Thoracic aorta (tissue), 2 donors: ENCODE measurements at places on chromosomes 2 and 18.

GRCh38 chr2:171627412-171627811 is 59.9 kb upstream of the DYNC1I2 start:
- no peak for DNase-seq

GRCh38 chr2:144320491-144320890 is 199.4 kb downstream of the ZEB2 start:
- DNase-seq, result peak; percentile 8

GRCh38 chr18:66461344-66461743 is 142.5 kb downstream of the CDH19 start:
- DNase-seq, result no peak

DNA sequence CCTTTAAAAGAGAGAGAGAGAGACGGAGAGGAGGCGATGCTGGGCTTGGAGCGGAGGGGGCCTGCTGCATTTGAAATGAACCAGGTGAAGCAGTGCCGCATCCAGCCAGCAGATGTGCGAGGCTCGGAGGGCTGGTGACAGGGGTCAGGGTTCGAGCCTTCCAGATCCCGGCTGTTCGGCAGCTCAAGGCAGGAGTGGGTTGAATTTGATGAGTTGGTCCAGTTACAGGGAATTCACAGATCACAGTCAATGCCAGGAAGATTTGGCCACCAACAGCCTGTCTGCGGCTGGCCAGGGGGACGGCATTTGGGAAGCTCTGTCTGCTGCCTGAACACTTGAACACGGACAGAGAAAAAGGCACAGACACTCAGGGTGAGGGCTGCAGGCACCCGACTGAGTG is 48.6 kb downstream of the PTGR3 start:
- no peak for DNase-seq

DNA sequence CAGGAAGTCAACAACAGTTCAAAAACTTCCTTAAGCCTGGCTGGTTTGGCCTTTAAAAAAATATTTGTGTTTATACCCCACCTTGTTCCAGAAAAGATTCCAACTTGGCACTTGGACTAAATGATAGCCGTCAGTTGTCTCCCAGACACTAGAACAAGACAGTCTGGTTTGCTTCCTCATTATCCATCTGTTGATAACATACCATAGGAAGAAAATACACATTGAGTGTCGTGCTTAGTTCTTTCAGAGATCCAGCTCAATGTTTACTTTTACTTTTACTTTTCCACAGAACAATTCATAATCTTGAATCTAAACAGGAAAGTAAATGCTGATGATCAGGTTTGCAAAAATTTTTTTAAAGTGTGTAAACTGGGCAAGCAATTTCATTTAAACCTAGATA is 2.4 kb upstream of the VPS54 start:
- no peak for DNase-seq

GRCh38 chr2:45315861-45316260 is 295.2 kb downstream of the SRBD1 start:
- no peak for DNase-seq

DNA sequence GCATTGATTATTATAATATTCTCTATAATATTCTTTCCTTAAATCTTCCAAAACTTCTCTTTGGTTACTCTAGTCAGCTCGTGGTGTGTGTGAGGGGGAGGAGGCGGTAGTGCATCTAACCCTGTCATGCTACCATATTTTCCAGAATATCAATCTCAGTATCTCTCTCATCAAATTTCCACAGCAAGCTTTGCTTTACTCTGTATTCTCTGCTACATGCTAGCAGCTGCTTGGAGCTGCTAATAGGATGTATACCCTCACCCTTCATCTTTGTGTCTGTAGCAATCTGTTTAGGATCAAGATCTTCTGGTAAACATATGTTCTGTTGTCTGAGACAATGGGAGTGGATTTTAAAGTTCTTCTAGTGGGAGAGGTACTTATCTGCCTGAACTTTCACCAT is 303.8 kb upstream of the KLHL14 start:
- no peak for DNase-seq

DNA sequence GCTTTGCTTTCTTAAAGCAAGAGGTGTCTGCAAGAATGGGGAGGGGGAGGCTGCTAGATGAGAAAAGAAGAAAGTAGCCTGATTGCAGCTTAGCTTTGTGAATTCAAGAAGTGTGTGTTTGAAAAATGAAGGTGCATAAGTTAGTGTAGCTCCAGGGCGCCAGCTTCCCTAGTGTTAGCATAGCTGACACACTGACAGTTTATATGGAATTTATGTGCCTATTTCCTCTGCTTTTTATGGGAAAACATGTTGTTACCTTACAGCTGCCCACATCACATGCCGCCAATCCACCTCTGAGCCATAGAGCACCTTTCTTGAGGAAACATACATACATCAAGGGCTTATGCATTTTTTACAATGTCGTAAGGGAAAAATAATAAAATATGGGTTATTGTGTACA is 536.4 kb upstream of the PIK3C3 start:
- DNase-seq, result no peak

DNA sequence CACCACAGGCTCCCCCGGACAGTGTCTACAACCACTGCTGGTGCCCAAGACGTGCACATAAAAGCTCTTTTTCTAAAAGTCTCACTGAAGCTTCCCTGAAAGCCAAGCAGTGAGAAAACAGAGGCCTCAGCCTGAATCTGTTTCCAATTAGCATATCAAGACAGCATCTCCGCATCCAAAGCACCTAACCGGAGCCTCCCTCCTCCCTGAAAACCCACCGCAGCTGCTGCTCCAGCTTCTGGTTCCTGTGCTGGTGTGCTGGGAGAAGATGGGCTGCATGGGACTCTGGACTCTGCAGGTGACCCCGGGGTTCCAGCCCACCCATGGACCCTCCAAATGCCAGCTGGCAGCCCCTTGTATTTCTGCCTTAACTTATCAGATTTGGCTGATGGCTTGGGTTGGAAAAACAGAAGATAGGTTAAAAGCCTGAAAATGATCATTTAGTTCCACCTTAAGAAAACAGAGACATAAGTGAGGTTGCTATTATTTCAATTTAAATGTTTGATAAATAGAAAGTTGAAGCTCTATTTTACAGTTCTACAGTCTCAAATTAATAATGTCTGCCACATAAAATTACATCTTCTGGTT is 103.3 kb downstream of the TMEM18 start:
- no peak for DNase-seq

DNA sequence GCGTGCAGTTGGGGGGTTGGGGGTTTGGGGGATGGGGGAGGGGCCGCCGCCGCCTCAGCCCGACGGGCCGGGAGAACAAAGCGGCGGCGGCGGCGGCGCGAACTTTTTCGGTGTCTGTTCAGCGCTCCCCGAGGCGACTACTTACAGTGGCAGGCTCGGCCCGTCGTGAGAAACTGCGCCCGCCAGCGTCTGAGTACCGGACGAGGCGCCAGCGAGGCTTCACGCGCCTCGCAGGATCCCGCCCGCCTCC is 172 bp downstream of the PRKD3 start:
- peak; percentile 21 for DNase-seq

DNA sequence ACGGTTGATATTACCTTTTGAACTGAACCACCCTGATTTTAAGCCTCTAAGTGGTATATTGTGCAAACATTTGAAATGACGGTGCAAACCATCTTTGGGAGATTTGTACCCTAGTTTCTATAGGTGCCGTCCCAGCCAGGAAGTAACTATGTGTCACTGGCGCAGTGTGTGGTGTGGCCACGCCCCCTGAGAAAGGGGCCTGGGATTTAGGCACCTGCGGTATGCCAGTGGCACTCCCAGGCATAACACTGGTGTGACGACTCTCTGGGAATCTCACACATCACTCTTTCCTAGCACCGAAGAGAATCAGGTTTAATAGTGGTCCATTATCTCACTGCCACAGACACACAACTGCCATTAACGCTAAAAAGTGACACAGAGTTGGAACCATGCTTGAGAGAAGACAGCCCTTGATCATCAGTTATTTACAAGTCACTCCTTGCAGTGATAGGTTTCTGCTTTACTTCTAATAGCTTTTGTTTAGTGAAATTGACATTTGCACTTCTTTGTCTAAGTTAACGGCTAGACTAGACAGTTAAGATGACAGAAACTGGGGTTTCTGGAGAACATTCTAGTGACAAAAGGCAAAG is 11.1 kb downstream of the AQP4 start:
- DNase-seq, result no peak

GRCh38 chr2:73408198-73408597 is 22.6 kb downstream of the ALMS1 start:
- no peak for DNase-seq

DNA sequence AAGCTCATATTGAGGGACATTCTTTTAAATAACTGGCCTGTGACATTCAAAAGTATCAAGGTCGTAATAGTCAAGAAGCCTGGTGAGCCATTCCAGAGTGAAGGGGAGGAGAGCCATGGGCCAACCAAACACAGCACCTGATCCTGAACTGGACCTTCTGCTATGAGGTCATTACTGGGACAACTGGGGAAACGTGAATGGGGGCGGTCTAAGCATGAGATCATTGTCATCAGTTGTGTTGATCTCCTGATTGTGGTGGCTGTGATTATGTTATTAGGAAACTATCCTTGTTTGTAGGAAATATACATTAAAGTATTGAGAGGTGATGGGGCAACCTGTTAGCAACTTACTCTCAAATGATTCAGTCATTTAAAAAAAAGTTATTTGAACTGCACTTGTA is 79.3 kb downstream of the FBXO15 start:
- no peak for DNase-seq

DNA sequence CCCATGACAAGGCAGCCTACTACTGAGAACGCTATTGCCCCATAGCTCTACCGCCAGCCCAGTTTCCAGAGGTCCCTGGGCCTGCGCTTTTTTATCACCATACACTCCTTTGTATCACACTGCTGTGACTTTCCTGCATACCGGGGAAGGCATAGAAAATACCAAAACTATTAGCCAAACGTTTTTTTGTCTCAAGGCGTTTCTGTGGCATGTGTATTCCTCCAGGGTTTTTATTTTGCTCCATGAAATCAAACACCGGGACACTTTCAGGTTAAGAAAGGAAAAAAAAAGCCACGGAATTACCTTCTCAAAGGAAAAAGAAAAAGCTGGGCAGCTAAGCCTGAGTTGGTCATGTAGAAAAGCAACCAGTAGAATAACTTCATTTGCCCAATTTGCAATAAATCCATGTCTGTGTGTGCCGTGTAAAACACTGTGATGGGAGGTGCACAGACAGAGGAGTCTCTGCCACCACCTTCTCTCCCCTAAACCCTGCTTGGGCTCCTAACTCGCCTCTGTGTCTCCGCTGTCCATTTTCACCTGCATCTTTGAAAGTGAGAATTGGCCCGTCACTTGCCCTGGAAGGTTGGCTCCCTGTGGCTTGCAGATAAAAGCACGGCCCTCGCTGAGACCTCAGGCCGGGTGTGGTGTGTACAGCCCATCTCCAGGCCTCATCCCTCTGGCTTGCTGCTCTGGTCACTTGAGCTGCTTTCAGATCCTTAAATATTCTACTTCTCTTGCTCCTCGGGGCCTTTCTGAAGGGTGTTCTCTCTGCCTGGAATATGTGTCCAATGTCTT is 1.7 kb downstream of the AMER3 start:
- DNase-seq, result no peak

DNA sequence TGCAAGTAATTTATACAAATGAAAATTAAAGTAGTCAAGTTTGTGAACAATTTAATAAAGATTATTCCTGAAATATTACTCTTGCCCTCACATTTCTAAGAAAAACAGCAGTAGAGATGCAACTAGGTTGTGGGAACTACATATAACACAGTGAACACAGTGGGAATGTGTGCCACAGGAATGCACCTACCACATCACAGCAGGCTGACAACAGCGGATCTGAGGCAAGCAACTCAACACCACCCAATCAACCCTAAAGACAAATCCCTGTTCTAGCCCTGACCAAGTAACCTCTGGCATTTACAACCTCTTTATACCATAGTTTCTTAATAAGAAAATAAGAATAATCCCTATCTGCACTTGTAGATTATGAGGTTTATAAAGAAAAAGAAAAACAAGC is 23.4 kb downstream of the MBOAT2 start:
- no peak for DNase-seq

DNA sequence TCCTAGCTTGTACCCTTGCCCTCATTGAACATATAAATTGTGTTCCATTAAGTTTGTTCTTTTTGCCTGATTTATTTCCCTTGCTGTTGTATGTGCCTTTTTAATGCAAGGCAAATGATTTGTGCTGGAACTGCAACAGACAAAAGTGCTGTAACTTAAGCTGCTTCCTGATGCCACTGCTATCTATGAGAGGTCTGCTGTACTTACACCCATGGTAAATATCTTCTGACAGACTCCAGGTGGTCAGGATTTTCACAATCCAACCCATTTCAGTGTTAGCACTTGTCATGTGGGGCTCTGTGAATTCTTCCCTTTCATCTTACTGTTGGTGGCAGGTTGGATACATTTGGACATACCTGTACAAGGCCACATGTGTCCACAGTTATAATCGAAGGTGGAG is 63.5 kb downstream of the ARHGAP15 start:
- DNase-seq, result no peak
